Activated CD4-positive, alpha-beta T cell treated with anti-CD3 and anti-CD28 coated beads for 48 hours (primary cell): ENCODE measurements at places on chromosomes 13 and 19.

DNA sequence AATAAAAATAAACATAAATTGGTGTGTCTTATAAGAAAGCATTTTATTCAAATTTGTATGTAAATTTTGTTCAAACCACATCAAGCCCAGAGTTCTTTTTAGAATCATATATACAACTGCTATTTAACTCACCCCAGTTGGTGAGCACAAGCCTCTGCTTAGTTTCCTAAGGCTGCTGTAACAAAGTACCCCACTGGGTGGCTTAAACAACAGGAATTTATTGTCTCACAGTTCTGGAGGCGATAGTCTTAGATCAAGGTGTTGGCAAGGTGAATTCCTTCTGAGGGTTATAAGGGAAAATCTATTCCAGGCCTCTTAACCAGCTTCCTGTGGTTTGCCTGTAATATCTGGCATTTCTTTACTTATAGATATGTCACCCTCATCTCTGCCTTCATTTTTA, 1133.5 kb downstream of the OLFM4 start:
- no peak for DNase-seq

- DNase-seq, result peak; percentile 31
Measured at GRCh38 chr19:58001895-58002369, 688 bp downstream of the ZNF606 start.

- no peak for DNase-seq
Measured at GRCh38 chr19:2059422-2060201, 8.6 kb upstream of the MKNK2 start.

DNA sequence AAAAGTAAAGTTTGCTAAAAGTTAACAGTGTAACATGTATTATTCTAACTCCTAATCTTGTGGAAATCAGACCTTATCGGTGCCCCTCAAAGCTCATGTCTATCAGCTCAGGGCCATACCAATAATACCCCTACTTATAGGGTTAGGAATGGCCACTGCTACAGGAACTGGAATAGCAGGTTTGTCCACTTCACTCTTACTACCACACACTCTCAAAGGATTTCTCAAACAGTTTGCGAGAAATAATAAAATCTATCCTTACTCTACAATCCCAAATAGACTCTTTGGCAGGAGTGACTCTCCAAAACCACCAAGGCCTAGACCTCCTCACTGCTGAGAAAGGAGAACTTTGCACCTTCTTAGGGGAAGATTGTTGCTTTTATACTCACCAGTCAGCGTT, 1677.7 kb downstream of the OLFM4 start:
- DNase-seq, result no peak

DNA sequence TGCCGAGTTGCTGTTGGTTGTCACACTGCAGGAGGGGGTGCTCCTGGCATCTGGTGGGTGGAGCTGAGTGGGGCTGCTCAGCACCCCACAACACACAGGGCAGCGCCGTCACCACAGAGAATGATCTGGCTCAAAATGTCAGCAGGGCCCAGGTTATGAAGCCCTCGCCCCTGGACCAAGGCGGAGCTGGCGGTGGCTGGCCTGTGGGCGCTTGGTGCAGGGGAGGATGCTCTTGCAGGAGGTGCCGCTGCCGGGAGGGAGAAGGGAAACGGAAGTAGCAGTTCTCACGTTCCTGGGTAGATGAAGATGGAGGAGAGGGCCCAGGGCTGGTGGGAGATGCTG, 14.2 kb upstream of the LENG8 start:
- no peak for DNase-seq
